Coronary artery (tissue), 2 donors: ENCODE measurements at places on chromosomes 6 and 20.

- DNase-seq, result no peak
Measured at GRCh38 chr6:22302838-22303237, 6.0 kb upstream of the PRL start.

- no peak for DNase-seq
Measured at GRCh38 chr6:125984311-125984710, 2.0 kb upstream of the TRMT11 start.

DNA sequence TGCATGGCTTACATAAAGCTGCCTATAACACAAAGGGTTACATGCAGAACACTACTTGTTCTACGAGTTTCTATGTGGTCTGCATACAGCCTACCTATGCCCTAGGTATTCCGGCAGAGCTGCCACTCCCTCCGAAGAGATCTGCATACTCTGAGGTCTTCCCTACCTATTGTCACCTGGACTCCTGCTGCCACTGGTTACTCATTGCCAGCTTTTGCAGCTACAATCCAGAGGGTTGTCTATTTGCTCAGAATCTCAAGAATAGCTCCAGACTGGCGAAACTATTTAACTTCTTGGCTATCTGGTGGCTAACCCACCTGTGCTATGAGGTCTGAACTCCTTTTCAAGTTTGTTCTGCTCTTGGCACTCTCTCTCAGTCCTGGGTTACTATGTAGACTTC lies 323.3 kb downstream of the BMP2 start:
- no peak for DNase-seq

DNA sequence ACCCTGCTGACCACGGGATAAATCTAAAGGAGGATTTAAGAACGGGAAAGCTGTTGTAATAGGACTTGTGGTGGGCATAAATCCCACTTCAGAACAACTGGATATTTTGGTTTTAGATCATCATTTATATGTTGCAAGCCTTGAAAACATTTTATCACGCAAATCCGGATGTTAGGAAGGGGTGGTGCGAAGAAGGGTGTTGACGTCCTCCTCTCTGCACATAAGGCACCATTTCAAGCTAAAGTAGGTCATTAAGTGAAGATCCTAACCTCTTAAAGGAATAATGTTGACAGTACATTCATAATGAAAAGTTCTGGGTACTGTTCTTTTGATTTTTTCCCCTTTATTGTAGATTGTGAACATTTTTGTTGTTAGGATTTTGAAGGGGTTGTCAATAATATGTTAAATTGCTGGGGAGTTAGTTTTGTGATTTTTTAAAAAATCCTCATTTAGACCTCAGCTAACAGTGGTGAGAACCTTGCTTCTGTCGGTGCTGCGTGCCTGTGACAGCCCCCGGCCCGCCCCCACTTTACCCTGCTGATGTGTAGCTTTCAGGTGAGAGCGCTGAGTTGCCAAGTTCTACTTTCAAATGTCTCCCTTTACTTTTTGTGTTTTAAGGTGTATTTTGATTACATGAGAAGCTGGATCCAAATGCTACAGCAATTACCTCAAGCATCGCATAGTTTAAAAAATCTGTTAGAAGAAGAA lies 88.8 kb downstream of the MAP3K4 start:
- DNase-seq, result no peak

DNA sequence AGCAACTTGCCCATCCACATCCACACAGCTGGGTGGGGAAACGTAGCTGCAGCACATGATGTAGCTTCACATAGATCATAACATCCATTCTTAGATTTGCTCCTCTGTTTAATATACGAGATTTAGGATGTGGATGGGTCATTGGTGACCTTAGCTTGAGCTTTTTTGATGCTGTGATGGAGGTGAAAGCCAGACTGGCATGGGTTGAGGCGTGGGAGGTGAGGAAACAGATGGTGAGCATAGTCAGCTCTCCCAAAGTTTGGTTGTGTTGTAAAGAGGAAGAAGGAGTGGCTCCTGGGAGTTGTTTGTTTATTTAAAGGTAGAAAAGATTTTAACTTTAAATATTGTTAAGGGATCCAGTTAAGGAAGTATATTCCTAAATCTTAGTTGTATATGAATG lies 5.3 kb downstream of the ARFGEF2 start:
- DNase-seq, result no peak
